ENCODE measurements at places on chromosomes 1 and 21.

GRCh38 chr1:245999697-246000637 lies 507.1 kb downstream of the SMYD3 start:
- DNase-seq = no peak

DNA sequence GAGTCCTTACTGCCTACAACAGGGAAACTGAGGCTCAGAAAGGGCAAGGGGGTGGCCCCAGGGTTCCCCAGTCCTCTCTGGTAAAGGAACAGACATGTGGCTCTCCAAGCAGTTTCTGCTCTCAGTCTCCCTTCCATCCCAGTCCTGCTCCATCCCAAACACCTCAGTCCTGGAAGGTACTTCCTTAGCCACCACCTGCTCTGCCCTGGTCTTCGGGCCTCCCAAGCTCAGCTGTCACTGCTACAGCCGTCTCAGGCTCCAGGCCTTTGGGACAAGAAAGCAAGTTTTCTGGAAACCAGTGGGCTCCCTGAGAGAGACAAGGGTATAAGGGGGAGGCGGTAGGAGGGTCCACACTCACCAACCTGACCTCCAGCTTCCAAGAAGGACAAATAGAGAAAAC lies 23.1 kb upstream of the ADGRB2 start:
- DNase-seq = no peak

- DNase-seq = no peak
Observed at GRCh38 chr1:68206848-68207689, 25.3 kb downstream of the WLS start.

- no peak for DNase-seq
Observed at GRCh38 chr1:67019600-67020136, 34.3 kb downstream of the SLC35D1 start.

DNA sequence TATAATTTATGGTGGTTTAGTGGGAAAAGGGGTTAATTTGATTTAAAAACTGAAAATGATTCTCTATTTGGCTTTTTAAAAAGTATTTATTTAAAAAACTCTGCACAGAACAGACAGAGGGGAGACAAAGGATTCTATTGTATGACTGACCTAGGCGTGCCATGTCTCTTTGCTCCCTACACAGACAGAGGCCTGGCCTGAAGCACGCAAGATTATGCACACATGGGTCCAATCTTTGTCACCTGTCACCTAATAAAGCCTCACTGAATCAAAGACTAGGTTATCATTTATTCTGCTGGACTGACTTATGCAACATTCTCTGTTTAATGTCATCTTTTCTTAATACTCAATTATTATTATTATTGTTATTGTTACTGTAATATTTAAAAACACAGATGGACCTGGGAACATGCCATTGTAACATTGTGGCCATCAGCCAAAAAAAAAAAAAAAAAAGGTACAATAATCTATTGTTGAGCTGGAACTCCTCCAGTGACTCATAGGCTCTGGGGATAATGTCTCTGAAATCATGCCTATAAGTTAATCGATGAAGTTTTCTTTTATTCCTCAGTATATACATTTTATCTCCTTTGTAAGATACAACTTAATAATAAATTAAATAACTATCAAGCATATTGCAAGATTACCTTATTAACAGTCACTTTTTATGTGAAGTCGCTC lies 112.1 kb downstream of the RUNX1 start:
- peak; percentile 34 for DNase-seq

- DNase-seq = no peak
Observed at GRCh38 chr1:198491028-198491427, 49.5 kb downstream of the ATP6V1G3 start.

DNA sequence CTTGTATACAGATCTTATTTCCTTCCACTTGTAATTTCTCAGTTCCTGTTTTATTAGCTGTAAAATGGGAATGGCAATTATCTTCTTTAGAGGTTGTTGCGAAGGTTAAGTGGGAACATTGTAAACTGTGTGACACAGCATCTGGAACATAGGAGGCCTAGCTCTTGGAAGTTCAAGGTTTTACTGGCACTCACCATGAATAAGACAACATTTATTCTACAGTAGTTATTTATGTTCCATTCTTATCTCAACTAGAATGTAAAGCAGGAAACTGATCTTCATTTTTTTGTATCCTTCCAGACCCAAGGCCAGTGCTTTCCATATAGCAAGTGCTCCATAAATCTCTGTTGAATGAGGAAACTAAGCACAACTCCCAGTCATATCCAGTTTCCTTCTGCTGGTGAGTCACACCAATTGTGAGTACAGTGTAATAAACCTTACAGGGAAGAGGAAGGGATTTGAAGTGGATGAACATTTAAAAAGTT lies 1.4 kb downstream of the BCL10 start:
- no peak for DNase-seq

- DNase-seq = no peak
Observed at GRCh38 chr1:5947071-5947821, 45.0 kb downstream of the NPHP4 start.

- no peak for DNase-seq
Observed at GRCh38 chr1:160244209-160244608, 18.1 kb downstream of the DCAF8 start.

DNA sequence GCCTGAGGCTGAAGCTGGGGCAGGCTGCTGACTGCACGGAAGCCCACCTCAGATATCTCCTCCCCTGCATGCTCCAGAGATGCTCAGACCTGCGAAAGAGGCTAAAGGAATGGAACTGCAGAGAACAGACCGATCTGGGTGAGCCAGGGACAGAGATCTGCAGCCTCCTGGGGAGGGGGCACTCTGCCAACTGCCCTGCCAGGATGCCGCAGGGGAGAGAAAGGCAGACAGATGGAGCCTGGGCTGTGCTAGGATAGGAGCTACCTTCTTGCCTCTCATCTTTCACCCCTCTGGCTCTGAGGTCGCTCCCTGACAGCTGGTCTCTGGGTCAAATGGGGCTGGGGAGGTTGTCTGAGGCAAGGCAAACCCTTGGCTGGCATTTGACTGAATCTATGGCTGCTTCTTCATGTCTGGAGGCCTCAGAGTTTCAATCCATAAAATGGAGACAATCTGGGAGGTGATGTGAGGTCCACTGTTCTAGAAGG lies 238.2 kb downstream of the GRIK3 start:
- no peak for DNase-seq

GRCh38 chr21:18354947-18355346 lies 48.6 kb downstream of the TMPRSS15 start:
- DNase-seq = no peak

DNA sequence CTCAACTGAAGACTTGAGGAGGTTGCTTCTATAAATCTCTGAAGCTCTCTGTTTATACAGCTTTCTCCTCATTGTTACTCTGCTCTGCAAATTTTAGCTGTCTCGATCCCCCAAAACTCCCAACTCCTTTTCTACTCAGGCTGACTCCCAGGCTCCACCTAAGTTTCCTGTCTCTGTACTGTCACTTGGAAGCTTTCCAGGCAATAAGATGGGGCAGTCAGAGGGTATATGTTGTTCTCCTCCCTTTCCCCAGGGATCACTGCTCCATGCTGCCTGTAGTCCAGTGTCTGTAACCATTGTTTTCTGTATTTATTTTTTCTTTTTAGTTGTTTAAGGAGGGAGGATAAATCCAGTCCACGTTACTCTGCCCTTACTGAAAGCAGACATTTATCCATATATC lies 13.4 kb downstream of the TSNAX start:
- no peak for DNase-seq

- no peak for DNase-seq
Observed at GRCh38 chr1:11693917-11694316, 2.4 kb downstream of the DRAXIN start.

- DNase-seq = no peak
Observed at GRCh38 chr1:183178545-183178944, 7.5 kb upstream of the LAMC2 start.

- no peak for DNase-seq
Observed at GRCh38 chr1:10286244-10286643, 75.9 kb downstream of the KIF1B start.

- no peak for DNase-seq
Observed at GRCh38 chr1:169133801-169134502, 27.5 kb downstream of the ATP1B1 start.

GRCh38 chr1:12415038-12415466 lies 185.2 kb downstream of the VPS13D start:
- DNase-seq = no peak

All from COR-L47 (cell line).